ENCODE measurements at places on chromosomes 7 and 10.
A peak's percentile ranks its signal among the peaks of the same experiment; 100 is the strongest.

DNA sequence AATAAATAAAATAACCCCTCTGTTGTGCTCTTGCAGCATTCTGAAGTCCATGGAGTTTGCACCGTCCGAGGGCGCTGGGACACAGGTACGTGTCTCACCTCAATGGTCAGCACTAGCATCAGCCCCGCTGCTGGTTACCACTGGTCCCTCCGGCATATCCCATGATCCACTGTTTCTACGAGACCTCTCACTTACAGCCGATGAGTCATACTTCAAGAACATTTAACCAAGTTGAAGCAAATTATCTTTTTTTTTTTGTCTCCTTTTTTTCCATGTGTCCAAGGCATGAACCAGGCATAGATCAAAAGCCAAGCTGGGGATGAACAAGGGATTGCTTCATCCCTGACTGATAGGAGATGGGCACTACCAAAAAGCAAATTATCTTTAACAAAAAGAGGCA, 92.9 kb upstream of the SH2B2 start:
- DNase-seq: peak; percentile 48

- peak; percentile 47 for DNase-seq
These were observed 69.1 kb downstream of the MEST start for GRCh38 chr7:130560972-130561371.

GRCh38 chr7:19294619-19295018, 149.4 kb upstream of the FERD3L start:
- peak; percentile 59 for DNase-seq

DNA sequence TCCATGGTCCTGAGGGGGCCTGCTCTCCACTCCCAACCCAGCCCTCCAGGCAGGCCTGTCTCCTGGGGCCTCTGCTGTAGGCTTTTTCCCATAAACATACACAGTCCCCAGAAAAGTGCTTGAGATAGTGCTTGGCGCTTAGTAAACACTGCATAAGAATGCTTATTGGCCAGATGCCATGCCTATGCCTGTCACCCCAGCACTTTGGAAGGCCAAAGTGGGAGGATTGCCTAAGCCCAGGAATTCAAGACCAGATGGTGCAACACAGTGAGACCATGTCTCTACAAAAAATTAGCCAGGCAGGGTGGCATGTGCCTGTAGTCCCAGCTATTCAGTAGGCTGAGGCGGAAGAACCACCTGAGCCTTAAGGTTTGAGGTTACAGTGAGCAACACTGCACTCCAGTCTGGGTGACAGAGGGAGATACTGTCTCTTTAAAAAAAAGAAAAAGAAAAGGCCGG, 24.6 kb upstream of the ASL start:
- DNase-seq: peak; percentile 96

DNA sequence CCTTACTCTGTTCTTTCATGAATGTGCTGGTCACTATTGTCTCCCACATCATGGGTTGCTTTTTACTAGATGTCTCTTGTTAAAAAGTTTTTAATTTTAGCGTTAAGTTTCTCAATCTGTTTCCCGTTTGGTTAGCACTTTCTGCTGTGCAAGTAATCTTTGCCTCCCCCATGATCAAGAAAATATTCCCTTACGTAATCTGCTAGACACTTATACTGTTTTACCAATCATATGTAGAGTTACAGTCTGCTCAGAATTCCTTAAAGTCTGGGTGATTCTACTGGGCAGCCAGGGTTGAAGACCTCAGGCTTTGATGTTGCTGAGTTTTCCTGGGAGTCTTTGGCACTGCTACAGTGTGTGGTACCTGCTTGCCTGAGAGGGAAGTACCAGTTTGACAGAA, 38.2 kb upstream of the RPA3 start:
- no peak for DNase-seq

GRCh38 chr10:128064108-128064969, 61.9 kb downstream of the MKI67 start:
- peak; percentile 91 for DNase-seq

DNA sequence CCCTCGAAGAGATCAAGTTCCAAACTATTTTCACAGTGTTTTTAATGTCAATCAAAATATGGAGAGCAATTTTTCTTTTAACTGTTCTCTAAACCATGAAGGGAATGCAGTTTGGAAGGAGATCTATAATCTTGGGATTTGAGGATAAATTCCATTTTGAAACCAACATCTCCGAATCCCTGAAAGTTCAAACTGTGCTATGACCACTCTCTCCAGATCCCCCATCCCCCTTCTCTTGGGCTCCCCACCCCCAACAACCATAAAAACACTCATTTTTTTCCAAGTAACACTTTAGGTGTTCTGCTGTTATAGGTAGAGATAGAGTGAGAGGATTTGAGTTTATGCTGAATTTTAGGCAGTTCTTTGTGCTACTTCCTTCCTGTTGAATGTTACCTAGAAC, 1.7 kb downstream of the CALD1 start:
- no peak for DNase-seq

- DNase-seq: no peak
These were observed 41.1 kb upstream of the FAM133B start for GRCh38 chr7:92631067-92631849.

GRCh38 chr10:100697070-100697469, 48.3 kb upstream of the PAX2 start:
- DNase-seq: peak; percentile 63

GRCh38 chr7:138515001-138515528, 55.0 kb downstream of the TRIM24 start:
- no peak for DNase-seq

GRCh38 chr10:1648648-1649047, 88.7 kb downstream of the ADARB2 start:
- DNase-seq: no peak

GRCh38 chr10:71255808-71256660, 43.7 kb downstream of the UNC5B start:
- peak; percentile 92 for DNase-seq

Data from fibroblast of mammary gland (primary cell).